Pons (tissue), 1 donor: ENCODE measurements at places on chromosomes 3 and 15.
A peak's percentile ranks its signal among the peaks of the same experiment; 100 is the strongest.

- no peak for DNase-seq
Observed at GRCh38 chr3:42525736-42526345, 23.4 kb downstream of the VIPR1 start.

- DNase-seq: no peak
Observed at GRCh38 chr3:160676547-160677303, at the start of gene ARL14. Gene ARL14 (plus strand): TSS chr3:160677160. CDS start chr3:160677347, 187 bp downstream.

- no peak for DNase-seq
Observed at GRCh38 chr15:64944961-64945360, 33.3 kb downstream of the ANKDD1A start.

DNA sequence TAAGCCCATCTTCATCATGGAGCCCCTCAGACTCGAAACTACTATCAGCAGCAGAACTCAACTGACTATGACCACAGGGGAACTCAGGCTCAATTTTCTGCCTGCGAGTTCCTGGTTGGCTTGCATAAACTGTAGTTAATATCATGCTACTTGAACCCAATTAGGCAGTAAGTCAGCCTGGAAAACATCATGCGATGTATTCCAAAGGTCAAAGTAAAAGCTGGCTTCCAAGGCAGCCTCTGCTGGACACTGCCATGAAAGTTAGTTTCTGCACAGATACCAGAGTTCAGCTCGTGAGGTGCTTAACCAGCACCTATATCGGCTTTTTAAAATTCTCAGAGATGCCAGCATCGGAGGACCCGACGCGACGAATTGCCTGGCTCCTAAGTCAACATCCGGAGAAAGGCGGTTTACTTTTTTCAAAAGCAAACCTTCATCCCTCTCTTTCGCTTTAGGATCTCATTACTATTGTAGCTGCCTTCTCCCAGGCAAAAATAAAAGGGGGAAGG lies 3.8 kb downstream of the ANP32A start:
- DNase-seq: peak; percentile 58

GRCh38 chr3:155179437-155179827 lies 99.3 kb downstream of the MME start:
- no peak for DNase-seq

DNA sequence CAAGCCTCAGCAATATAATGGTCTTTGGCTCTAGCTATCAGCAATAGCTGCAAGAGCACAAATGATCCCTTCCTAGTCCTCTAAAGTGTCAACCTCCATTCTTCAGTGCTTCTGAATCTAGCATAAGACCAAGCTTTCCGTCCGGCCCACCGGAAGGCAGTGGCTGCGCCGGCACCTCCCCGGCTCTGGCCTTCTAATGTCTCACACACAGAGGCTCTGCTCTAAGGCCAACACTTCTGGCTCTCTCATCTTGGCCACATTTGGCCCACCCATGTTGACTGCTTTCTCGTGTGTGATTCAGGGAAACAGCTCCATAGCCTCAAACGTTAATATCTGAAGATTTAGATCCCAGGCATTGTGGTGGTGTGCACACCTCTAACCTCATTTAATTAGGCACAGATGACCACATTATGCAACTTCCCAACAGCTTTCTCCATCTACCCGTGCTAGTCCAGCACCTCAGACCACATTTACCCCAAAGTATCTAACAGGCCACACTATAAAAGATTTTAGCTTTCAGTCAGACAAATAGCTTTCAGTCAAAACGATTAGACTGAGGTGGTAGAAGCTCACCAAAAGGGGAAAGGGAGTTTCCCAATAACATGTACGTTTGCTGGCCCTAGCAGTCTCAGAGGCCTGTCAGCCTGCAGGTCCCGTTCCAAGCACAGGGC lies 19.3 kb downstream of the SLC51A start:
- no peak for DNase-seq

DNA sequence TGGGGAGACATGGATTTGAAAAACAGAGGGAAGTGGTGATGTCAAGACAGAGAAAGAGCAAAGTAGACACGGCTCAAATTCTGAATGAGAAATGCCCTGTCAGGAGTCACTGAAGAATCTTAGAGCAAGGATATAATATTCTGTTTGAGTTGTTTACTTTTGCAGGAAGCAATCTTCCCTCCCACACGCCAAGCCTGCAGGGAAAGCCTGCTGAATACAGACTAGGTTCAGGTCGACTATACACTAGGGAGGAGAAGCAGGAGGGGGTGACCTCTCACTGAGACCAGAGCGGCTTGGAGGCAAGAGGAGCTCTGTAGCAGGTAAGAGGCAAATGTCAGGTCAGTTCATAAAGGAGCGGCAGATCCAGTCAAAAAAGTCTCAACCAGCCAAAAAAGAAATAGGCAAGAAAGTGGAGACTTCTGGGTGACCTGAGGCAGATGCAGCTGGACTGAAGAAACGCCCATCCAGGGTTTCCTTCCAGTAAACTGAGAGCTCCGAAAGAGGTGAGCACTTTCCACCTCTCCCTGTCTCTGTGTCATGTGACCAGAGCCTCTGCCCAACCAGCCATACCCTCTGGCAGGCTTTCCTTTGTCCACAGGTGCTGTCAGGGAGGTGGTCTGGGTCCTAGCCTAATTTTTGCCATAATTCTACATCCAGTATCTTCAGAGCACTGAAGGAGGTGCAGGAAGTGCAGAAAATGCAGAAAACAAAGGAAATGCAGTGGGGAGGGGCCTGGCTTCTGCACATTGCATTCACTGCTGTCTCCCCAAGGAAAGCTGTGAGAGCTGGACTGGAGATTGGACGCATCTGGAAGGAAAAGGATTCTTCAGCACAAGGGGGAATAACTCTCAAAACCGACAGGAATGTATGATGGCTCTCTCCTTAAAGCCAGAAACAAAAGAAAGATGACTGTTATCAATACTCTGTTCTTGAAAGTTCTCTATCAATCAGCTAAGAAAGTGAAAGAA lies 37.8 kb upstream of the CTXND1 start:
- no peak for DNase-seq

GRCh38 chr15:69653846-69654245 lies 201.2 kb downstream of the RPLP1 start:
- DNase-seq: no peak

DNA sequence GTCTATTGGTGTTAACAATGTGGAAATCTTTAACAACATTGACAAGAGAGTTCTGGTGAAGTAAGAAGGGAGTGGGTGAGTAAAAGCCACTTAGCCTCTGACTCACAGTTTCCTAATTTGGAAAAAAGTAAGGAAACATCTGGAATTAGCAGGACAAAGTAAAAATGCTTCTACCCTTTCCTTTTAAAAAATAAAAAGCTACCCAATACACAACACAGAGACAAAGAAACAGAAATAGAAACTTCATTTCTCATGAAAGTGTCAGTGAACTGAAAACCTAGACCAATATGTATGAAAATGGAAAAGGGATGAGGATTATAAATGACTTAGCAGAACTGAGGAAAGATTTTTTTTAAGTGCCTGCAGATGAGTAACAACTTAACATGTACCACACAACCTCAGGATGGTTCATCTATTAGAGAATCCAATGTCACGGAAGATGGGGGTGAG lies 65.4 kb downstream of the SSR3 start:
- DNase-seq: no peak

GRCh38 chr15:67505675-67506572 lies 15.0 kb upstream of the C15orf61 start:
- peak; percentile 37 for DNase-seq

DNA sequence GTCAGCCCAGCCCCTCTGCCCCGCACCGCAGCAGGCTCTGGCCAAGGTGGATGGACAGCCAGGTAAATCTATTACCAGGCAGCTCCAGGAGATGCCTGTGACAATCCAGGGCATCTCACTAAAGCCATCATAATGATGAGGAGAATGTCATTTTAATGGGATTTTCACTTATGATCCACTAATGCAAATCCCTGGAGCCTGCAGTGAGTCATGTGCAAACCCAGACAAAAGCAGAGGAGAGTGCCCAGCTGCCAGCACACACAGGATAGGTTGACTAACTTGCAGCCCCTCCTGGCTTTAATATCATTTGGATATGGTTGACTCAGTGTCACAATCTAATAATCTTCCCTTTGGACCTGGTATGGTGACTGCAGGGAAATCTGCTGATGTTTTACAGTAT lies 206.9 kb upstream of the TRIM42 start:
- no peak for DNase-seq

DNA sequence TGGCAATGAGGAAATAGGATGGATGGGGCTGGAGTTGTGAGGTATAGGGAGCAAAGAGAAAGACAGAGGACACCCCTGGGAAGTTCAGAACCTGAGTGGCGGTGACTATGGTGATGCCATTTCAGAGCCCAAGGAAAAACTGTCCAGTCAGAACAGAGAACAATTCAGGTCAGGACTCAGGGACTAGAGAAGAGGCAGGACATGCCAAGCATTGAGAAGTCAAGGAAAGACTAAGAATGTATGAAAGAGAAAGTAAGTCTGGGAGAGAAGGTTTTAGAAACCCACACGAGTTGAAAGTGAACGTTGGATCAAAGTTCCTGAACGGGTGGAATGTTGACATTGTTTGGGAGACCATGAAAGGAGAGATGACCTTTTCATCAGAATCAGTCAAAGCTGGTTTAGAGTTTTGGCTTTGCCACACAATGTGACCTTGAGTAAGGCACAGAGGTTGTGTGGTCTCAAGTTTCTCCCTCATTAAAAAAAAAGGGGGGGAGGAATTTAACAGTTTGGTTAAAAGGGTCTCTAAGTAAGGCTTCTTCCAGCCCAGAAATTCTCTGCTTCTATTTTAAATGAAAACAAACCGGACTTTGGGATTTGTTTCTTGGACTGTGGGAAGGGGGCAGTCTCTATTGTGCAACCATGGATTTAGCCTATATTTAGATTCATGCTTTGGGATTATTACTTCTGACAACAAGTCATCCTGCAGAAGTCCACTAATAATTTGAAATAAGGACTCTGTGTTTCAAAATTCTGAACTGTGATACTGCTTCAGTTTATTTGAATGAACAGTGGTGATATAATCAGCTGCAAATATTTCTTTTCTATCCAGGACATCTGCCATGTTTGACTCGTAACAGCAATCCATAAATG lies 315.9 kb upstream of the TBL1XR1 start:
- DNase-seq: no peak

DNA sequence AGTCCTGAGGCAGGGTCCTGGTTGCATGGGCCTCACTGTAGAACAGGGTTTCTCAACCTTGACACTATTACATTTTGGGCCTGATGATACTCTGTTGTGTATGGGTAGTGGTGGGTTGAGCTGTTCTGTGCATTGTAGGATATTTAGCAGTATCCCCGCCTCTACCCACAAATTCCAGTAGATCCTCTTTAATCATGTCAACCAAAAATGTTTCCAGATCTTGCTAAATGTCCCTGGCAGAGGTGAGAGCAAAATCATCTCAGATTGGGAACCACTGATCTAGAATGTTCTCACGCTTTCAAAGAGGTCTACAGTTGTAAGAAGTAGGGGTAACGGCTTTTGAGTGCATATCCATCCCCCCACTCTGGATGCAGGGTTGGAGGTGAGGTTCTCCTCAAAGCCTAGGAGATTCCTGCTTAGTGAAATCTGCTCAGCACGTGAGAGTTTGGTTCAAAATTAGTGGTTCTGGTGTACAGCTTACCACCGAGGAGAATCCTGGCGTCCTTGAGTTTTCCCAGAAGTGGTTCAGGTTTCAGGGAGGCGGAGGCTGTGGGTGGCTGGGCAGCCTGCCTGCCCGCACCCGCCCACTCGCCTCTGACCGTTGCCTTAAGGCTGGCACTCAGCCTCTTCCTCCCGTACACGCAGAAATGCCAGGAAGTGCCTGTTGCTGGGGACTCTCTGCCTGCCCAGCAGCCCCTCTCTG lies 5.3 kb downstream of the ACVR2B start:
- DNase-seq: no peak

DNA sequence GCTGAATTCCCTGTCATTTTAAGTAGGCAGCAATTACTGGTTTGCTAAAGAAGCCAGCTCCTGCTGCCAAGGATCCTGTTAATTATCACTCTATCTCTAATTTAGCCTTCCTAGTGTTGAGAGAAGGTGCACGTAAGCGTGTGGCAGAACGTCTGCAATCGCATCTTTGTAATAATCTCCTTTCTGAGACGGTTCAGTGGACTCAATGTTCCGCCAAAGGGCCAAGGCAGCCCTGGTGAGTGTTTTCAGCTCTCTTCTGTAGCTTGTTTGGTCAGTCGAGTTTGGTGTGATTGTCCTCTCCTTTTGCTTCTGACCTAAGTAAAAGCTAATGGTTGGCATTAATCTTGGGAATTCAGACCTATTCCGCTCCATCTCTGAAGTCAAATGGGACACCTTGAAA lies 24.2 kb downstream of the MITF start:
- DNase-seq: no peak

DNA sequence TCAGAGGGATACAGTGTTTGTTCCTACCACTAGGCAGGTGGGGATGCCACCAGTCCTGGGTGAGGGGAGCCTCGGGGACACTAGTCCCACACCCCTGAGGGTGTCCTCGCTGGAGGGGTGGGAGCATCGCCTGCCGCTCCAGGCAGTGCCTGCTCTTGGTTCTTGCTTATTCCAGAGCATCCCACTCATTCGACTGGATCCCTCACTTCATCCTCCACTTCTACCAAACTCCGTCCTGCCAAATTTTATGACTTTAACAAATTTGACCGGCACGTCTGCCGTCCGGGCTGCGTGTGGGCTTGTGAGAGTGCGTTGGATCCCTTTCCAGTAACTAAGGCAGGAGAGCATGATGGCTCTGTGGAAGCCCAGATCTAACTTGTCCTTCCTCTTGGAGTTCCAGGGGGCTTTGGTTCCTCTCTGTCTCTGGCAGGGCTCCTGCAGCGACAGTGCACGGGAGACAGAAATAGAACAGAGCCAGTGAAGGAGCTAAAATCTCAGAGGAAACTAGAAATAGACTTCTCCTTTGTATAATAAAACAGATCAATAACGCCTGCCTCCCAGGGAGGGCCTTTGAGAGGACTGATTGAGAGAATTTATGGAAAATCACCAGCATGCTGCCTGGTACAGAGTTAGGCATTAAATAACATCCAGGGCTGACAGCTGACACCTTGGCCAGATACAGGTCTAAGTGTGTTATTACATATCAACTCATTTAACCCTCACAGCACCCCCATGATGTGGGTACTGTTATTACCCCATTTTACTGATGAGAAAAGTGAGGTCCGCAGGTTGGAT lies 34.5 kb downstream of the MGLL start:
- DNase-seq: no peak

- no peak for DNase-seq
Observed at GRCh38 chr15:79035111-79035601, 55.4 kb downstream of the RASGRF1 start.

- DNase-seq: peak; percentile 92
Observed at GRCh38 chr15:90482124-90483011, 47.4 kb upstream of the CRTC3 start.

GRCh38 chr3:8113626-8114025 lies 388.0 kb upstream of the LMCD1 start:
- DNase-seq: no peak

GRCh38 chr15:62287066-62287857 lies 122.2 kb upstream of the C2CD4B start:
- no peak for DNase-seq

DNA sequence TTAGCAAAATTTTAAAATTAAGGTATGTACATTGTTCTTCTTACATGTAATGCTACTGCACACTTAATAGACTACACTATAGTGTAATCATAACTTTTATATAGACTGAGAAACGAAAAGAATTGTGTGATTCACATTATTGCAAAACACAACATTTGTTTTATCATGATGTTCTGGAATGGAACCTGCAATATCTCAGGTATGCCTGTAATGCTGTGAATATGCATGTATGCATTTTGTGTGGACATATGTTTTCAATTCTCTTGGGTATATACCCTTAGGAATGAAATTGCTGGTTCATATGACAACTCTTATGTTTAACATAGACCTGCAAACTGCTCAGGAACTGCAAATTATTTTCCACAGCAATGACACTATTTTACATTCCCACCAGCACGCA lies 38.6 kb upstream of the TJP1 start:
- no peak for DNase-seq
